COLO829 (cell line): ENCODE measurements at places on chromosomes 12 and 14.

- DNase-seq: no peak
Measured at GRCh38 chr14:81169711-81170103, 51.1 kb downstream of the GTF2A1 start.

DNA sequence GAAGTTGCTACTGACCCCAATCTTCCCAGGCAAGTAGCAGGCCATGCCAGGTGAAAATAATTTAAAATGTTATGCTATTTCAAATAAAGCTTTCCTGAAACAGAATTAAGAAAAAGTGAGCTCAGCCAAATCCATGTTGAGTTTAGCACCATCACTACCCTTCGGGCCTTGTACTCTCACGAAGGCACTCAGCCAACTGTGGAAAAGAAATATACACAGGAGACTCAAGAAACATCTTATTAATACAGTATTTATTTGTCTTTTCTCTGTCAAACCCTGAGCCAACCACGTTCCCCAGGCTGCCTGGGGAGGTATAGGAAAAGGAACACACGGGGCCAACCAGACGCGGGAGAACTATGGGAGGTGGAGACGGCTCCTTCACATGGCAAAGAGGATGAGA lies 10.9 kb downstream of the ATP5MC2 start:
- DNase-seq: no peak

GRCh38 chr12:50107416-50108268 lies 3.8 kb downstream of the GPD1 start:
- no peak for DNase-seq

- no peak for DNase-seq
Measured at GRCh38 chr14:89563471-89563870, 146.4 kb upstream of the FOXN3 start.
